A172 (cell line): ENCODE measurements at places on chromosomes 3 and 15.

GRCh38 chr3:63538919-63539318 is 113.6 kb upstream of the SNTN start:
- no peak for DNase-seq

DNA sequence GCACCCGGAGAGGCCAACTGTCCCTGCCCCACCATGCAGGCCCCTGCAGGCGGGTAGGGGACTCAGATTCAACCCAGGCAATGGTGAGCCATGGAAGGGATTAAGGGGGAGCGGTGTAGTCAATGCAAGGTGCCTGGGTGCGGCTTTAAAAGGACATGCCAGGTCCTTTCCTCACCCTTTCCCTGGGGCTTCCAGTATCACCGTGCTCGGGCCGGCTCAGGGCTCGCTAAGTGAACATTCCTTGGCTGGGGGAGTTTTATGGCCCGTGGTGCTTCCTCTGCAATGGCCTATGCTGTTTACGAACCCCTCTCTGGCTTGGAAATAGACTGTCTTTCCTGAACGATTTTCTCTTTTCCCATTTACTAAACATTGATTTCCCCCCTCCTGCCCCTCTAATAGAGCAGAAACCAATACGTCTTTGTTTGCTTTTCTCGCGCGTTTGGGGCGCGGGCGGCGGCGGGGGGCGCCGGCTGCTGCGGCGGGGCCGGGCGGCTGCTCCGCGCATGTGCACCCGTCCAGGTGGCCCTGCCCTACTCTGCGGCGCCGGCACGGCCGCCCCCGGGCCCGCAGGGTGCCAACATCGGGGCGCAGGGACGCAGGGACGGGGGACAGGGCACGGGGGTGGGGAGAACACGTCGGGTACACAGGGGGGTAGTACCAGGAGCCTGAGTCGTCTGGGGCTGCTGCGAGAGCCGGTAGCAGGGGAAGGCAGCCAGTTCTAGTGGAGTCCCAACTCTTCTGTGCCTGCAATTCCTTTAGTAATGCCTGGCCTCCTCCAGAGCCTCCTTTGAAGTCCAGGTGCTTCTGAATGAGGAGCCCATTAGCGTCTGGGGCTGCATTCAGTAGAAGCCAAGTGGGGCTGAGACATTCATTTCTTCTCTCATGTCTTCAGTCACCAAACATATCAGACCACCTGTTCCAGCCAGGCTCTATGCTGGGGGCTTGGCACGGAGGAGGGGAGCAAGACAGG is 26.9 kb upstream of the CACNA2D2 start:
- DNase-seq: no peak

DNA sequence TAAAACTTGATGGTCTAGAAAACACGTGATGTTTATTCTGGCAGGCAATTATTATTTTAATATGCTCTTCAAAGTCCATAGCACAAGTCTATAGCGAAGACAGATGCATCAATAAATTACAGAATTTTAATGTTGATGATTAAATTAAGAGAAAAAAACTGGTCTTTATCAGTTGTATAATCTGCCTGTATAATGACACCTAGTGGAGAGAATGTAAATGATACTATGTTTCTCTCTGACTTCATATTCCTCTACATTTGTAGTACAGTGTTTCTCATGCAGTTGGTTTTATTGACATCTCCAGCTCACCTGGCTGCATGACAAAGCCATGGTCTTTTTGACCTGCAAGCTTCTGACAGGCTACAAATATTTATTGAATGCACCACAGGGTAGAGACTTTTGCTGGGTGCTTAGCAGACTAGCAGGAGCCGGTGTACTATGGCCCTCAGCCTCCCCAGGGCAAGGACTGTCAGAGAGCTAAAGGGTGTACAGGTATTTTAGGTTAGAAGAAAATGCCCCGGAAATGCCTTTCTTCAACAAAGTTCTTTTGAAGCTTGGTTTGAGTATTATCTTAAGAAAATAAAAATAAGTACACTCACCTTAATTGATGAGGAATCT is 289.9 kb downstream of the GAP43 start:
- DNase-seq: peak; percentile 14

- DNase-seq: no peak
Measured at GRCh38 chr3:125461896-125462295, 58.1 kb downstream of the SNX4 start.

DNA sequence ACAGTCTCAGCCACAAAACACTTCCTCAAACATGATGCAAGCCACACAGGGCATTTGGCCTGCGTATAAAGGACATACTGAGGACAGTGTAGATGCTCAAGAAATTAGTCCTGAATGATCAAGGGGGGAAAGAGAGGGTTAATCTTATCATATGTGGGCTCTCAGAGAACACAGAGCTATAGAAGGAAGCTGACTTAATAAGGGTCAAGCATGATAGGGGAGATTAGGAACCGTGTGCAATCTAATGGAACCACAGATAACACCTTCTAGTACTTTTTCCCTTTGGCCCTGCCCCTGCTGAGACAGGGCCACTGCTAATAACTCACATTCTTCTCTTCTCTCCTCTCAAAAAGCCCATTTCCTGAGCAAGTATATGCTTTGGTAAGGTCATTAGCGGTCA is 114.1 kb upstream of the ADAMTS9 start:
- no peak for DNase-seq

- DNase-seq: peak; percentile 49
Measured at GRCh38 chr3:63364495-63364894, 86.4 kb downstream of the SYNPR start.

DNA sequence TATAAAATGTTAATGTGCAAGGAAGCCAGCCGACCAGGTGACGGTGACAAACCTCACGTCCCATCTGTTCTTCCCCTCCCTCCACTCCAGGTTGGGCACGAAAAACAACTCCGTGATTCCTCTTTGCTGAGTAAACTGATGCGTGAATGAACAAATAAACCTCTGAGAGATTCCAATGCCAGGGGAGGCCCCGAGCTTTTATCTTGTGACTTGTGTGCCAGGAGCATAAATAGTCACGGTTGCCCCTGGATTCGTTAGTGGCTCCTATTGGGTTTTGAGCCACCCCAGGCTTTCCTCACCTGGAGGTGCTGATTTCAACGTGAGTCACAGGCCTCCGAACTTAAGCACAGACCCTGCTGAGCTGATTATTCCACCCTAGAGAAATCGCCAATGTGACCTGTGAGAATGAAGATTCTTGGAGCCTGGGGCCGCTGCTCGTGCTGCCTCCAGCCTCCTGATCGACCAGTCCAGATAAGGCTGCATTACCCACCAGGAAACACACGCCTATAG is 119.2 kb downstream of the SHQ1 start:
- DNase-seq: peak; percentile 35

DNA sequence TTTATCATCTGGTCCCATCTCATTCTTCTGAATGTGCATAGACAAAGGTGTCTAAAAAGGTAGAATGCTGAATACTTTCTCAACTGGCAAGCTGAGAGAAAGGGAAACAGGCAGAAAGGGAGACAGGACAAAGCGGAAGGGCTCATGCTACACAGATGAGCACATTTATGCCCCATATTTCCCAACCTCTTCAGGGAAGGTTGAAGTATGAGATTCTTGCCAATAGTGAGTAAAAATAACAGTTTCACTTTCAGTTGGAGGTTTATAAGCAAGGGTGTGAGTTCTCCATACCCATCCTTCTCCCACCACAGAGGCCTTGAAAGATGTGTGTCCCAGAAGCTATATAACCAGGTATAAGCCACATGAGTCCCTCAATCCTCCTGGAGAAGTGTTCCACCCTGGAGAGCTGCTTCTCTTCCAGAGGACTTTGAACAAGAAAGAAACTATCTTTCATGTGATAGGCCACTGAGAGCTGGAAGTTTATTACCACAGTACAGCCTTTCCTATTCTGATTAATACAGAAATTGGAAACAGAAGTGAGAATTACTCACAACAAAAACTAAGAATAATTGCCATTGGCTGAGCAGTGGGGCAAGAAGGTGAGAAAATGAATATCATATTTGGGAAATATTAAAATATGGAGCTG is 709.4 kb upstream of the NR2F2 start:
- DNase-seq: no peak

DNA sequence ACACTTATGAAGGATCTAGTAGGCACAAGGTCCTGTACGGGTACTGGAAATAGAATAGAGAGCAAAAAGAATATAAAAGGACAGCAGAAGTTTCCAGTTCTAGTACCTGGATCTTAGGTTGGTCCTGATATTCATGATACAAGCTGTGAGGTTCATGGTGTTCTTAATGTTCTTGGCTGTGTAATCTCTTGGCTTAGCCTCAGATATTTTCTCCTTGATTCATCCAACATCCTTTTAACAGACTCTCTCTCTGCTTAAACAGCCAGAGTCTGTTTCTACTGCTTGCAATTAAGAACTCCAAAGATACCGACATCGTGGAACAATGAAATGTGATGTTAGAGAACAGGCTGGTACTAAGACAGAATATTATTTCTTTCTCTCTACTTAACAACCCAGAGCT is 49.9 kb downstream of the CNTN3 start:
- DNase-seq: no peak

- no peak for DNase-seq
Measured at GRCh38 chr3:159187232-159187631, 385.4 kb downstream of the MFSD1 start.

DNA sequence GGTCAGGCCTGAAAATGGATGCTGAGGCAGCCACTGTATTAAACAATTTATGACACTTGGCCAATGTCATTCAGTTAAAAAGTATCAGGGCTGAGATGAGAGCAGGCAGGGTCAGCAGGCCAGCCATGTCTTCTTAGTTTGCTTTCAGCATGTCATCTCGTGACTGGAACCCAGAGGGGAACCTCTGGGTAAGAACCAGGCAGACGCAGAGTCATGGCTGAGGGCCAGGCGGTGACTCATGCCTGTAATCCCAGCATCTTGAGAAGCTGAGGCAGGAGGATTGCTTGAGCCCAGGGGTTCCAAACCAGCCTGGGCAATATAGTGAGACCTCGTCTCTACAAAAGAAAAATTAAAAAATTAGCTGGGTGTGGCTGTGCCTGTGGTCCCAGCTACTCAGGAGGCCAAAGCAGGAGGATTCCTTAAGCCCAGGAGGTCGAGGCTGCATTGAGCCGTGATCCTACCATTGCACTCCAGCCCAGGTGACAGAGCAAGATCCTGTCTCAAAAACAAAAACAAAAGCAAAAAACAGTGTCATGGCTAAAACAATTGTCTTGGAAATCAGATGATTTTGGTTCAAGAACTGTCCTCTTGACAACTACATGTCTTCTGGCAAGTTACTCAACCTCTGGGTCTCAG is 11.7 kb downstream of the BCL2L10 start:
- DNase-seq: peak; percentile 83

- DNase-seq: no peak
Measured at GRCh38 chr3:15753056-15753710, 44.6 kb downstream of the ANKRD28 start.

GRCh38 chr3:150545419-150546225 is 674 bp downstream of the SERP1 start:
- DNase-seq: peak; percentile 22

DNA sequence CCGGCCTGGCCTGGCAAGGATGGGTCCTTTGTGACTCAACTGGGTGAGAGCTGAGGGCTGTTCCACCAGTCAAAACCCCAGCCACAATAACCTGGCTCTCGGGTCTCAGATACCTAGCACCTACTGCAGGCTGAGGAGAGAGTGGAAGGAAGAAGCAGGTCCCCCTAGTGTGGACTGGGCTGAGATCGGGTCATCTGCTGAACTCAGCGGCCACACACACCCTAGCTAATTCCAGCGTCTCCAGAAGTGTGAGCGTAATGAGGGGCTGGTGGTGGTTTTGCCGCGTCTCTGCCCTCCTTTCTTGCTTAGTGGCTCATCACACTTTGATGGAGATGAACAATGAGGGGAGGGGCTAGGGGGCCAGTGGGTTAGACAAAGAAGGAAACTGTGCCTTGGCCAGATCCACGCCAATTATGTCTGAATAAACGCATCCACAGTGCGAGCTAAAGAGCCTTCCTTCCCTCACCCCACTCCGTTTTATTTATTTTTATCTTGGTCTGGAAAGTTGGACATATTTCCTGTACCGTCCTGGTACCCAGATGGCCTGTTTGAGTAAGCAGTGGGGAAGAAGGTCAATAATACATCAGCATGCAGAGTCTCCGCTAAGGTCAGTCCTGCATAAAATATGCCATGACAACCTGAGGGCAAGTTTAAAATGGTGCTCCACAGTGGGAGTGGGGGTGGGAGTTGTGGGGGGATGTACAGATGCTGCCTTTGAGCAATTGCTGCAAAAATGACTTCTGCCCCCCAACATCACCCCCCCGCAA is 370.0 kb downstream of the WDR72 start:
- no peak for DNase-seq

DNA sequence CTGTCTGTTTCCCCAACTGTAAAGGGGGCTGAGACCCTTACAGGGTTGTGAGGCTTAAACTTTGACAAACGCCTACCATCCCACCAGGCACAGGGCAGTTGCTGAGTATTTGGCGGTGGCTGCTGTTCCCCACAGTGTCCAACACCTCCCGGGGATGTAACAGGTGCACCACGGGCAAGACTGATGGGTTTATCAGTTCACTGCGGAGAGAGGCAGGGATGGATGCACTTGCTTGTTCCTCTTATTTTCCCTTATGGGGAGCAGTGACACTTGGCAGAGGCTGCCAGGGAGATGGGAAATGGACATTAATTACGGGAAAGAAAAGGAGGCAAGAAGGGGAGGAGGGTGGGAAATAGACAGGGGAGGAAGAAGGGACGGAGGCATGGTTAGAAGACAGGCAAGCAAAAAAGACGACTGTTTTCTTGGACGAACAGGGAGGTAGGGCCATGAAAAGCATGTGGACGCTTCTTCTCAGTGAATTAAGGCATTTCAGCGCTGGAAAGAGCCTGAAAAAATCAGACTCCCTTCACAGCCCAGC is 16.6 kb upstream of the ADIPOQ start:
- DNase-seq: no peak

- no peak for DNase-seq
Measured at GRCh38 chr3:53633197-53633787, 138.9 kb downstream of the CACNA1D start.

DNA sequence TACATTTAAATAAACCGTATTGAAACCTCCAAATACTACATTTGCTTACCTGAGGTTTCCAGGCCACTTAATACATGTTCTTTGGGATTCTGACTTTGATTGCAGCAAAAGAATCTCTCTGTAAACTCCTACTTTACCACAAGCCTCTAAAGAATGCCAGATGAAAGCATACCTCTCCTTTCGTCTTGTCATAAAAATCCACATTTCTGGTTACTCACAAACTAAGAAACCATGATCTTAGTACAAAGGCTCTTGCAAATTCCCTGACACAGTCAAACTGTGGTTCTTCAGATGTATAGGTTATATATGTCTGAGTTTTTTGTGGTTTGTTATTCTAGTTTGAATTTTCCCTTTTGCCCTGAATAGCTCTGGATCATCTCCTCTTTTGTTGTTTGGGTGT is 188.4 kb downstream of the RAP2B start:
- peak; percentile 90 for DNase-seq

DNA sequence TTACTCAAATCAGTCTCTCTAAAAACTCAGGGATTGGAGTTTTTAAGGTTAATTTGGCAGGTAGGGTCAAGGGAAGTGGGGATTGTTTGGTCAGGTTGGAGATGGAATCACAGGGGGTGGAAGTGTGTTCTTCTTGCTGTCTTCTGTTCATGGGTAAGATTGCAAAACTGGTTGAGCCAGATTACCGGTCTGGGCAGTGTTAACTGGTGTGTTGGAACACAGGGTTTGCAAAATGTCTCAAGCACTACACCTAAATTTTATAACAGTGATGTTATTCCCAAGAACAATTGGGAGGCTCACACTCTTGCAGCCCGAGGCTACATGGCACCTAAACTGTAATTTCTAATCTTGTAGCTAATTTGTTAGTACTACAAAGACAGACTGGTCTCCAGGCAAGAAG is 425.4 kb downstream of the PLOD2 start:
- DNase-seq: no peak
